Left ventricle myocardium inferior (tissue), 1 donor: ENCODE measurements at places on chromosomes 7 and 10.

GRCh38 chr10:43049081-43049551, 27.8 kb upstream of the RET start:
- DNase-seq: peak; percentile 6

- DNase-seq: no peak
Observed at GRCh38 chr10:36448760-36449691, 676.4 kb upstream of the ANKRD30A start.

DNA sequence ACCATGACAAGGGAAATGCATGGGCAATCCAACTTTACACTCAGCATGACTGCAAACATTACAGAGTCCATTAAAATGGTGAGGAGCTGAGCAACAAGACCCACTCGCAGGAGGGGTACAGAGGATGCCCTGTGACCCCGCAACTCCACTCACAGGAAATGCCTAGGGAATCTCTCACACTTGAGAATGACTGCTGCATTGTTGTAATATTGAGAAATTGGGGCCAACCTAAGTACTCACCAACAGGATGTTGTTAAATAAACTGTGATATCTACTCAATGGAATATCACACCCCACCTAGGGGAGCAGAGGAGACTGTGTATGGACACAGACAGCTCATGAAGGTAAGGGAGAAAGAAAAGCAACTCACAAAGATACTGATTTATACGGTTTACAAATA, 53.4 kb upstream of the CAMK2B start:
- no peak for DNase-seq

DNA sequence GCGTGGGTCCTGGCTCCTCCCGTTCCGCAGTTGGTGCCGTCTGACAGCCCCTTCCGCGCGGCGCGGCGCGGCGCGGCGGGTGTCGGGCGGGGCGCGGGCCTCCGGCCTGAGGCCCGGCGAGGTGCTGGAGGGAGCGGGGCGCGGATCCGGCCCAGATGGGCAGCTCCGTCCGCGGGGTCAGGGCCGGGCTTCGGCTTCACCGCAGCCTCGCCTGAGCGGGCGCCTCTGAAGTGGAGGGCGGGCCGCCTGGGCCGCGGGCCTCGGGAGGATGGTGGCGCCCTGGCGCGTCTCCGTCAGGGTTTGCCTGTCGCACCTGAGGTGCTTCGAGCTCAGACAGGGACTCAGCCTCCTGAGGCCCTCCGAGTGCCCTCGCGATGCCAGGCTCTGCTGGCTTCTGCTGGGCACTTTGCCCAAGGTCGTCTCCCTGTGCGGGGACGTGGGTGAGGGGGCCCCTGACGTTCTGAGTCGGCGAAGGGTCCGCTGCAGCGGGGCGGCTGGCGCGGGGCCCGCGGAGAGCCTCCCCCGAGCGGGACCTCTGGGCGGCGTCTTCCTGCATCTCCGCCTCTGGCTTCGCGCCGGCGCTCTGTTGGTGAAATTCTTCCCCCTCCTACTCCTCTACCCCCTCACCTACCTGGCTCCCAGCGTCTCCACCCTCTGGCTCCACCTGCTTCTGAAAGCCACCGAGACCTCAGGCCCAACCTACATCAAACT, 473 bp downstream of the ADCK2 start:
- DNase-seq: peak; percentile 33

- DNase-seq: no peak
Observed at GRCh38 chr10:86169506-86170254, 196.9 kb downstream of the GRID1 start.

- DNase-seq: no peak
Observed at GRCh38 chr10:122089311-122090017, 100.5 kb downstream of the TACC2 start.

DNA sequence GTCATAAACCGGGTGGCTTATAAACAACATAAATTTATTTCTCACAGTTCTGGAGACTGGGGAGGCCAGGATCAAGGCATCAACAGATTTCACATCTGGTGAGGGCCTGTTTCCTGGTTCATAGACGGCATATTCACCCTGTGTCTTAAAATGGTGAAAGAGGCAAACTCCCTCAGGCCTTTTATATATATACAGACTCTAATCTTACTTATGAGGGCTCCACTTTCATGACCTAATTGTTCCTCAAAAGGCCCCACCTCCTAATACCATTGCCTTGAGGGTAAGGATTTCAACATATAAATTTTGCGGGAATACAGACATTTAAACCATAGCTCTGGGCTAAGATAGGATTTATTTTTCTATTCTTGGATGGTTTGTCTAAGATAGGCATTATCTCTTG, 187.2 kb downstream of the PPP1R3A start:
- no peak for DNase-seq

DNA sequence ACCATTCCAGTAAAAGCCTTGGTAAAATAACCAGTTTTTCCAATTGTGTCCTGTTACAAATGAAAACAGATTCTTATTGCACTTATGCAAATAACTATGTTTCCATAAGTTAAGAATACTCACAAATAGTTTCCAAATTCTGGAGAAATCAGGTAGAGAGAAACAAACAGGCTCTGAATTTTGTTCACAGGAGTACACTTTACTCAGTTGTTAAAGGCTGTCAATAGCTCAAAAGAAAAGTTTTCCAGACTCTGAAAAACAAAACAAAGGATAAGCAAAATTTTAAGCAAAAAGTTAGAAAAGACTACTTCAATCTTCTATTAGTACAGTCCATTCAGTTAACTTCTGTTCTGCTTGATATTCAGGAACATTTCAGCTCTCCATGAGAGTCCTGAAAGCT, 32.8 kb upstream of the ZNF365 start:
- no peak for DNase-seq

DNA sequence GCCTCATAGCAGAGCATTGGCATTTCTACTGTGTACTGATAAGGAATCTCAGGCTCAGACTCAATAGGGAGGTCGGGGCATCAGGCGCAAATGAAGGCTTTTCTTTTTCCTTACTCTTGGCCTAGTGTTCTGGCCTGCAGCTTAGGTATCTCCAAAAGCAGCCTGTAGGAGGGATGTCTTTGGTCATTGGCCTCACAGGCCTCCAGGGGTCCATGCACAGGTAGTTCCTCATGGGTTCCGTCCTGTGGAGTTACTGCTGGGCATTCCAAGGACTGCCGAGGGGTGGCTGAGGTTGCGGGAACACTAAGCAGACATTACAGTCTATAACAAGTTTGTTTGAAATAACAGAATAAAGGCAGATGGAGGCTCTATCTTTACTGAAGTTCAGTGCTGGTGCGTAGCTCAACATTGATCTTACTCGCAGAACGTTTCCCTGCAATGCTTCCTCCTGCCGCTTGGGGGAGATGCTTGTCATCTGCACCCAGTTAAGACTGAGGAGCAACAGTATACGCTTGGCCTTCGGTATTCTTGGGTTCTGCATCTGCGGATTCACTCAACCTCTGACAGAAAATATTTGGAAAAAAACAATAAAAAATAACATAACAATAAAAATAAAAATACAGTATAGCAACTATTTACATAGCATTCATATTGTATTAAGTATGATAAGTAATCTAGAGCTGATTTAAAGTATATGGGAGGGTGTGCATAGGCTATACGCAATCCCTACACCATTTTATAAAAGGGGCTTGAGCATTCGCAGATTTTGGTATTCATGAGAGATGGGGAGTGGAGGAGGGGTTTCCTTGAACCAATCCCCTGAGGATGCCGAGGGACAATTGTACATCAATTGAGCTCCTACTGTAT, 58.9 kb downstream of the SH2D4B start:
- DNase-seq: no peak

DNA sequence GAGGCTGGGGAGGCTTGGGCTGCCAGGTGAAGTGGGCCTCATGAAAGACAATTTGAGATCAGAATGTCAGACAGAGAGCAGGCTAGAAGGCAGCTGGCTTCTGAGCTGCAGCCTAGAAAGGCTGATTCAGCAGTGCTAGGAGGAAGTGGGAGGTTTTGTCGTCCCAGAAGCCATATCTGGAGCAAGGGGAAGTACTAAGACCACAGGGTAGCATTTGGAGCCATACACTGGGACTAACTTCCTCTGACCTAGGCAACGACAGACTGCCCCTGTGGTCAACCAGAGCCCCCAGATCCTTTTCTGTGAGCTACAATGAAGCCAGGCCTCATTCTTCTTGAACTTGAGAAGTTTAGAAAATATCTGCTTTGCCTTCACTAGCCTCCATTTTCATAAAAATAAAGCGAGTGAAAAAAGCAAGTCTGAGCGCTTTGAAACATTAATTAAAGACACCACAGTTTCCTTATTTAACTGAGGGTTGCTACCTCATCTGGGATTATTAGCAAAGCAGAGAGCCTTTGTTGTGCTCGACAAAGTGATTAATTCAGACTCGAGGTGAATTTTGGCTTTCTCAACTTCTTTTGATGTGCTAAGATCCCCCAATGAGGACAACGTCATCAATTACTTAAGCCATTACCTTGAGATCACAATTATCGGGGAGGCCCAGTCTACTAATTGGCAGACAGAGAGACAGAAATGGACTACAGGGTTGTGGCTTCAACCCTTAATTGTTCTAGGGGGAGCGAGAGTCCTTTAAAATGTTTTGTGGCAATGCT, 26.6 kb downstream of the TBXAS1 start:
- no peak for DNase-seq

GRCh38 chr10:35924759-35925158, 282.7 kb upstream of the FZD8 start:
- DNase-seq: no peak

- DNase-seq: no peak
Observed at GRCh38 chr7:33593611-33594010, 311.7 kb upstream of the BMPER start.

GRCh38 chr10:34732926-34733325, 82.2 kb downstream of the PARD3 start:
- DNase-seq: no peak

- no peak for DNase-seq
Observed at GRCh38 chr10:80409121-80409520, 770 bp downstream of the PRXL2A start.

DNA sequence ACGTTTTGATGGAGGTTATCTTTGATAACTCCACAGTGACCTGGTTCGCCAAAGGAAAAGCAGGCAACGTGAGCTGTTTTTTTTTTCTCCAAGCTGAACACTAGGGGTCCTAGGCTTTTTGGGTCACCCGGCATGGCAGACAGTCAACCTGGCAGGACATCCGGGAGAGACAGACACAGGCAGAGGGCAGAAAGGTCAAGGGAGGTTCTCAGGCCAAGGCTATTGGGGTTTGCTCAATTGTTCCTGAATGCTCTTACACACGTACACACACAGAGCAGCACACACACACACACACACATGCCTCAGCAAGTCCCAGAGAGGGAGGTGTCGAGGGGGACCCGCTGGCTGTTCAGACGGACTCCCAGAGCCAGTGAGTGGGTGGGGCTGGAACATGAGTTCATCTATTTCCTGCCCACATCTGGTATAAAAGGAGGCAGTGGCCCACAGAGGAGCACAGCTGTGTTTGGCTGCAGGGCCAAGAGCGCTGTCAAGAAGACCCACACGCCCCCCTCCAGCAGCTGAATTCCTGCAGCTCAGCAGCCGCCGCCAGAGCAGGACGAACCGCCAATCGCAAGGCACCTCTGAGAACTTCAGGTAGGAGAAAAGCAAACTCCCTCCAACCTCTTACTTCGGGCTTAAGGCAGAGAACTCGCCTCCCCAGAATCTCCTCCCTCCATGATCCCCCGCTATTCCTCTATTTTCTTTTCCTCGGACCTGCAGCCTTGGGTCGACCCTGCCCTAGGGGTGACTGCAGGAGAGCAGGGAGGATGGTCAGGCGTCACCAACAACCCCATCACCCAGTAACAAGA, at the start of gene SERPINE1:
TSS of gene SERPINE1 (plus strand) at position 454 of the 809 bp plus-strand sequence. CDS start 1,290 bp downstream, outside the sequence.
- peak; percentile 87 for DNase-seq

GRCh38 chr7:259751-260405, 30.1 kb upstream of the FOXL3 start:
- peak; percentile 14 for DNase-seq

DNA sequence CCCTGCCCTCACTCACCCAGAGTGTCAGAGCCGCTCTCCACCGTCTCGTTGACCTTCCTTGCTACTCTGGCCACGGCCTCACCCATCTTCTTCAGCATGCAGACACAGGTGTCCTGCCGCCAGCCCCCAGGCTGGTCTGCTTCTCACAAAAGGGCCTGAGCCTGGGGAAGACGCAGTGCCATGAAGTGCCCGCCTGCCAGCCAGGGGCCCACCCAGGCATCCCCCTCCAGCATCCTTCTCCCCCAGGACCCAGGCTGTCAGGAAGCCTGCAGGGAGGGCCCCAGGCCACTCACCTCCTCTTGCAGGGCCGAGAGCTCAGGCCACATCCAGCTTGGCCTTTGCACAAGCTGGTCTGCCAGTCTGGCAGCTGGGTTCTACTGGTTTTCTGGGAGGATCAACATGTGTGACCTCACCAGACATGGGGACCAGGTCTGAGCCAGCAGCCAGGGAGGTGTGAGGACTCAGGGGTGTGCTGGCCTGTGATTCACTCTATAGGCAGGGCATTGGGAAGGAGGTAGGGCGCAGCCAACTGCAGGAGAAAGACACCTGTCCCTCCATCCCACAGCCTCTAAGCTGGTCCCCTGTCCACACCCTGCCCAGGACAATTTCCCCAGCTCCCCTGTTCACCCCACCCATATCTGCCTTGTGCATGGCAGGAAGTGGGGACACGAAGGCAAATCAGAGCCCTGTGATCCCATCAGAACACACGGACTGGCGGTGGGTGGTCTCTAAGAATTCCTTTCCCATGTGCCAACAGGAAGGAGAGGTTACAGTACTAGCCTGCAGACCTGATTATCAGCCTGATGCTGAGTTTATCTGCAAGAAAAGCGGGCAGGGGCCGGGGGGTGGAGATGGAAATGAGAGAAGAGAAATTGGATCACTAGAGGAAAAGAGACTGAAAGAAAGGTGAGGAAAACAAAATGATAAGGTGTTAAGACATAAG, 5.7 kb downstream of the LRRC20 start:
- no peak for DNase-seq

DNA sequence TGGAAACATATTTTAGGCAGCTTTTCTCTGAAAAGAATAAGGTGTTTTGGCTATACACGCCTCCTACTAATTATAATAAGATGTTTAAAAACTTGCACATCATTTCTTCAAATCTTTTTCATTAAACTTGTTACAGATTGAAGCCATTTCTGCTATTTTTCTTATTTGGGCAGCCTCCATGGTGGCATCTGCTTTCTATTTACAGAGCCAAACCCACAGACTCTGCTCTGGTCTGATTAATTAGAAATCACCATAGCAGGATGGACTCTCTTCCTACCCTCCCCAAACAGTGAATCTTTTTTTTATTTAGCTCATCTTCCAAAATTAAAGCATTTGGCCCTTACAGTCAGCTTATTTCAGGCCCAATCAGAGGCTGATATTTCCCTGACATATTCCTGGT, 85.7 kb upstream of the AOAH start:
- DNase-seq: no peak

GRCh38 chr7:142482891-142483658, 225.2 kb upstream of the PRSS58 start:
- no peak for DNase-seq

DNA sequence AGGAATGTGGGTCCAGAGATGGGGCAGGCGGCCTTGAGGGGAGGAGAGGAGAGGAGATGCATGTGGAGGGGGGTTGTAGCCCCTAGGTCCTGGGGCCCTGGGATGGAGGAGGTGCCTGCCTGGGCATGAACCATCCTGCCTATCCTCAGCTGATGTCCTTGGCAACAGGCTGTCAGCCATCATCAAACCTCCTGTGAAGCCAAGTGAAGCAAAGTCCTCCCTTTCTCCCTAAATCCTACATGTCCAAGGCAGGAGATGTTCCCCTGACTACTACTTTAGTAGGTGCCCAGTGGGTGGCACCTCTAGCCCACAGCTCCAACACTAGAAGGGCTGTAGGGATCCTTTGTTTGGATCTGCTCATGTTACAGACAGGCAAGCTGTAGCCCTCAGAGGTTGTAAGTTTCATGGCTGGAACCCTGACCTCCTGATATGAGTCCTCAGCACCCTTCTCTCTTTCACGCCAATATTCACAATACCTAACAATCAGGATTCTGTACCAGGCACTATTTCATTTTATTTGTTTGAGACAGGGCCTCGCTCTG, 66.6 kb upstream of the SYPL1 start:
- no peak for DNase-seq
